ENCODE measurements at places on chromosomes 3 and 15.

DNA sequence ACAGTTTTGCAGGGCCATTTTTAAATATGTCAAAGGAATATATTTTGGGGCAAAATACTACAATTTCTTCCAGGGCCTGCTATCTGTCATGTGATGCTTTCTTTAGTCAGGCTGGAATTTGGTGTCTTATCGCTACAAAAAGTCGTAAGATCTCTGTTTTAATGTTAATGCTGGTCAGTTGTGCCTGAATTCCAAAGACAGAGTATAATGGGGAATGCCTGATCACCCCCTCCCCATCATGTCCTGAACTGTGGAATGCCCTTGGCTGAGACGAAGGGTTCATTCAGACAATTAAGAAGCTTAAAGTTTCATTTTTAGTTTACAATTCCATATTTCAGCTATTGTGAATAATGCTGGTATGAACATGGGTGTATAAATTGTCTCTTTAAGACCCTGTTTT, 203.0 kb downstream of the TBC1D5 start:
- no peak for DNase-seq

DNA sequence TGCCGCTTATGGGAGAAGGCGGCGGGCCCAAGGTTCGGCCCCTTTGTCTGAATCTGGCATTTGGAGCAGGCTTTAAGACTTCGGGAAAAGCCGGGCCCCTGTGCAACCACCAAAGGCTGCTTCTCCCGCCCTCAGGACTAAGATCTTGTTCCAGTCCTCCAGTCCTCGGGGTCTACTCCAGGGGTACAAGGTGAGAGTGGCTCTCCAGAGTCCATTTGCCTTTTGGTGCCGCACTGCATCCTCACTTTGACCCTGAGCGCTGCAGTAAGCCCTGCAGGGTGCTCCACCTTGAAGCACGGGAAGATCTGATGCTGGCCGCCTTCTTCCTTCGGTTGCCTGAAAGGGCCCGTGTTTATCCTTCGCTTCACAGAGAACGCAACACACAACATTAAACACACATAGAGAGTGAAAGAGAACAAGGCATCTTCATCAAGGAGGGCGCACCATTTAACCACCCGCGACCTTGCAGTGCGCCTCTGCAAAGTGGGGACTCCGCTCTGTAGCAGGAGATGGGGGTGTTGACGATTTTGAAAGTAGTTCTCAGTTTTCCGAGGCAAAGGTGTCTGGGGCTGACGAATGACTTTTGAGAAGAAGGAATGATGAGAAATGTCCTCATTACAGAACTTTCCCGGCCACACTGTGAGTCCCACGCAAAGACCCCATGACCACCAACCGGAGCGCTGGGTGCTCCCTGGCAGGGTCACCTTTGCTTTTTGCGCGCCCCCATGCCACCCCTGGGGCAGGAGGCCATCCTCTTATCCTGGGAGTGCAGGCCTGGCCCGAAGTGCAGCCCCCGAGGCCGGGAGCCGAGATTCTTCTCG, 1.0 kb downstream of the PIGZ start:
- no peak for DNase-seq

- DNase-seq: no peak
Observed at GRCh38 chr3:9135930-9136525, 113.4 kb downstream of the SRGAP3 start.

DNA sequence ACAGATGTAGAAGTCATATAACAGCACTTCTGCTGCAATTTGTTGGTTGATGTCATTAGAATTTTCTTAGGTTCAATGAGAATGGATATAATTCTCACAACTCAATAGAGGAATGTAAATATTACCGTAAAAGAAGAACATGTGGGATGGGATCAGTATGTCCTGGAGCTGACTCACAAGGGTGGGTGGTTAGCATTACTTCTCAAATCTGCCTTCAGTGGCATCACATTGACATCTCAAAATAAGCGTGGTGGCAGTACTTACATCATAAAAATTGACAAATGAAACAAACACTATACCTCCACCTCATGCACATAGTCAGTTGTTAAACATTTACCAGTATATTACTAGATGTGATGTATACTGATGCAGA, 1068.0 kb upstream of the CADM2 start:
- DNase-seq: no peak

GRCh38 chr3:15541371-15541770, 19.9 kb upstream of the COLQ start:
- no peak for DNase-seq

- DNase-seq: no peak
Observed at GRCh38 chr3:89315750-89316470, 208.5 kb downstream of the EPHA3 start.

Measured in suppressor macrophage treated with lipopolysaccharide for 4 hours (primary cell).